Activated CD8-positive, alpha-beta memory T cell treated with anti-CD3 and anti-CD28 coated beads for 1 hour (primary cell): ENCODE measurements at places on chromosomes 5 and 9.

DNA sequence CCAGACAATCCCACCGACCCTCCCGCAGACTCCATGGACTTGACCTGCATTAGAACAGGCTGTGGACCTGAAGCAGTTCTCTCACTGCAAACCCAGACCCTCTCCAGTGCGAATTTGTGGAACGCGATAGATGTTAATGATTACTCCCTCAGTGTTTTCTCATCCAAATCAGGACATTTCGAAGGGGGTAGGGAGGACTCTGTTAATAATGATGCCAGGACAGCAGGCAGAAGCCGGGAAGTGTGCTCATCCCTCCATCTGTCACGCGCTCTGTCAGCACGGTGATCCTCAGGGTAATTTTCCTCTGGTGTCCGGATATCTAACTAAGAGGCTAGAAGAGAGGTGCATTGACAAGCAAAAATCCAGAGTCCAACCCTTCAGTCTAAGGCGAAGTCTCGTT, 18.8 kb downstream of the RAPGEF1 start:
- DNase-seq, result no peak

GRCh38 chr5:160327818-160328217, 15.5 kb upstream of the CCNJL start:
- DNase-seq, result no peak

GRCh38 chr5:107997338-107997980, 326.7 kb upstream of the EFNA5 start:
- no peak for DNase-seq

- DNase-seq, result no peak
Observed at GRCh38 chr9:116795821-116796220, 108.7 kb downstream of the TRIM32 start.

DNA sequence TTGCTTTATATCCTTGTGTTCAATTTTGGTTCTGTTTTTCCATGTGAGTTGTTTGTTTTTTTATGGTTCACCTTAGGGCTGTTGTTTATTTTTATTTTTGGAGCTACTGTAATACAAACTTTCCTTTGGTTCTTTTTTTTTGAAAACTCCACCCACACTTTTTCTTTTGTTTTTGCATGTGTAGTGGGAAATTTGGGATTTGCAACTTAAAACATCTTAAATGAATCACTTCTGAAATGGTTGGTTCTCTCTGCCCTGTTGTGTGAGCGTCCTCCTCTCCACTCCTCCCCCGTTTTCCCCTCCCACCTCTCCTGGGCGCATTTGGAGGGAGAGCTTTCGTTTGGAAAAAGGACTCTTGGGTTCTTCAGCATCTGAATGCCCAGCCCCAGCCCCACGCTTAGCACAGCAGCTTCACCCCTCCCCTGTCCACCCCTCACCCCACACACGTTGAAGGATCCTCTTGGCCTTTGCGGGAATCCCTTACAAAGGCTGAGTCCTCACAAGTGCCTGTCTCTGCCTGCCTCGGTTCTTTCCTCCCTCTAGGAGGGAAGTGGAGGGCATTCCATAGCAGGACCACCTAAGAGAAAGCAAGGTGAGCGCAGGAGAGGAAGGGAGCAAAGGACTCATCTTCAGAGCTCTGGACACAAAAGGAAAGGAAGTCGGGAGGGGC, 67.2 kb downstream of the DMRT1 start:
- DNase-seq, result no peak
